ENCODE measurements at places on chromosomes 13 and 19. TPM values are rescaled to one million over a fixed set of nuclear protein-coding genes. Genes with fewer than 3 reads are reported as not detected.

GRCh38 chr13:73741742-73742141, 392.5 kb downstream of the KLF12 start:
- H3K4me3 ChIP-seq: no peak overlapping the region
- H3K4me1 ChIP-seq: peaks cover 30% of the 10 kb centered on the region
- peaks cover 7% of the 10 kb centered on the region for H3K36me3 ChIP-seq
- no peaks in the 10 kb centered on the region for H3K27me3 ChIP-seq

Gene MEDAG
- not detected for total RNA-seq

DNA sequence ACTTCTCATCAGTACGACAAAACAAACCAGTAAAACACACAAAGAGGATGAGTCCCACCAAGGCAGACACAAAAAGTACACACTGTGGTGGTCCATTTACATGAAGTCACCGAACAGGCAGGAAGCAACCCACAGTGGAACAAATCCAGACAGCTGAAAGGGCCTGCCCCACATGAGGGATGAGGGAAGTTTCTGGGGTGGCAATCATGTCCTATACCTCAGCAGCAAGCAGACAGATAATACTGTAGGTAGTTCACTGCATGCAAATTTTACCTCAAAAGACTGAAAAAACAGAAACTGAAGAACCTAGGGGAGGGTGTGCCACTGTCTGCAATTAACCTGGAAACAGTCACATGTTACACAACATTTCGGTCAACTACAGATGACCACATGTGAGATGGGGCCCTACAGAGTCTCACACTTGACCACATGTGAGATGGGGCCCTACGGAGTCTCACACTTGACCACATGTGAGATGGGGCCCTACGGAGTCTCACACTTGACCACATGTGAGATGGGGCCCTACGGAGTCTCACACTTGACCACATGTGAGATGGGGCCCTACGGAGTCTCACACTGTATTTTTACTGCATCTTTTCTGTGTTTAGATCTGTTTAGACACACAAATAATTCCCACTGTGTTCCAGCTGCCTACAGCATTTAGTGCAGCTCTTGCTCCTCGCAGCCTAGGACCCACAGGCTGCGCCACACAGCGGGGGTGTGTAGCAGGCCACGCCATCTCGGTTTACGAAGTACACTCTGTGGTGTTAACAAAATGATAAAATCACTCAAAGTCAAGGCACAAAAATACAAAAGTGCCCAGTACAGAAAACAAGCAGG, 22.2 kb downstream of the PCID2 start:
- DNase-seq: no peak
- no peaks in the 10 kb centered on the region for H3K27me3 ChIP-seq
- H3K4me3 ChIP-seq: no peak overlapping the region
- H3K36me3 ChIP-seq: peaks cover 67% of the 10 kb centered on the region

GRCh38 chr19:31110336-31110735, 238.9 kb downstream of the TSHZ3 start:
- H3K27me3 ChIP-seq: peaks cover 21% of the 10 kb centered on the region
- H3K36me3 ChIP-seq: no peaks in the 10 kb centered on the region
- no peak overlapping the region for H3K27ac ChIP-seq
- DNase-seq: peak; percentile 21
- no peak overlapping the region for H3K4me3 ChIP-seq

Gene FAM124A
- total RNA-seq: not detected

DNA sequence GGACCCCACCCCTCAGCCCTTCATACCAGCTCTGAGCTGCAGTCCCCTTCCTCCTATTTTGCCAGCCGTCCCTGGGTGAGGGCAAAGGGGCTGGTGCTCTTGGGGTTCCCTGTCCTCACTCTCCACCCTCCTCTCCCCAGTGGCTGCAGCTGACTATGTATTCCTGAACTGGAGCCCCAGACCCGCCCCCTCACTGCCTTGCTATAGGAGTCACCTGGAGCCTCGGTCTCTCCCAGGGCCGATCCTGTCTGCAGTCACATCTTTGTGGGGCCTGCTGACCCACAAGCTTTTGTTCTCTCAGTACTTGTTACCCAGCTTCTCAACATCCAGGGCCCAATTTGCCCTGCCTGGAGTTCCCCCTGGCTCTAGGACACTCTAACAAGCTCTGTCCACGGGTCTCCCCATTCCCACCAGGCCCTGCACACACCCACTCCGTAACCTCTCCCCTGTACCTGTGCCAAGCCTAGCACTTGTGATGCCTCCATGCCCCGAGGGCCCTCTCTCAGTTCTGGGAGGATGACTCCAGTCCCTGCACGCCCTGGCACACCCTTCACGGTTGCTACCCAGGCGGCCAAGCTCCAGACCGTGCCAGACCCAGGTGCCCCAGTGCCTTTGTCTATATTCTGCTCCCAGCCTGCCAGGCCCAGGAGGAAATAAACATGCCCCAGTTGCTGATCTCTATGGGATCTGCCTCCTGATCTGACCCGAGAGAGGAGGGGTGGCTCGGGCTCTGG, 2.4 kb downstream of the COX7A1 start:
- peaks cover 50% of the 10 kb centered on the region for H3K36me3 ChIP-seq
- H3K4me1 ChIP-seq: peaks cover 6% of the 10 kb centered on the region
- DNase-seq: no peak
- no peaks in the 10 kb centered on the region for H3K27me3 ChIP-seq

- no peak overlapping the region for H3K27ac ChIP-seq
- no peaks in the 10 kb centered on the region for H3K4me1 ChIP-seq
These were observed 158.5 kb upstream of the MYO16 start for GRCh38 chr13:108470921-108471320.
